Thyroid gland (tissue), 4 donors: ENCODE measurements at places on chromosomes 1 and 21. TPM values are rescaled to one million over a fixed set of nuclear protein-coding genes. Genes with fewer than 3 reads are reported as not detected.

The RHBG gene
- not detected for total RNA-seq

DNA sequence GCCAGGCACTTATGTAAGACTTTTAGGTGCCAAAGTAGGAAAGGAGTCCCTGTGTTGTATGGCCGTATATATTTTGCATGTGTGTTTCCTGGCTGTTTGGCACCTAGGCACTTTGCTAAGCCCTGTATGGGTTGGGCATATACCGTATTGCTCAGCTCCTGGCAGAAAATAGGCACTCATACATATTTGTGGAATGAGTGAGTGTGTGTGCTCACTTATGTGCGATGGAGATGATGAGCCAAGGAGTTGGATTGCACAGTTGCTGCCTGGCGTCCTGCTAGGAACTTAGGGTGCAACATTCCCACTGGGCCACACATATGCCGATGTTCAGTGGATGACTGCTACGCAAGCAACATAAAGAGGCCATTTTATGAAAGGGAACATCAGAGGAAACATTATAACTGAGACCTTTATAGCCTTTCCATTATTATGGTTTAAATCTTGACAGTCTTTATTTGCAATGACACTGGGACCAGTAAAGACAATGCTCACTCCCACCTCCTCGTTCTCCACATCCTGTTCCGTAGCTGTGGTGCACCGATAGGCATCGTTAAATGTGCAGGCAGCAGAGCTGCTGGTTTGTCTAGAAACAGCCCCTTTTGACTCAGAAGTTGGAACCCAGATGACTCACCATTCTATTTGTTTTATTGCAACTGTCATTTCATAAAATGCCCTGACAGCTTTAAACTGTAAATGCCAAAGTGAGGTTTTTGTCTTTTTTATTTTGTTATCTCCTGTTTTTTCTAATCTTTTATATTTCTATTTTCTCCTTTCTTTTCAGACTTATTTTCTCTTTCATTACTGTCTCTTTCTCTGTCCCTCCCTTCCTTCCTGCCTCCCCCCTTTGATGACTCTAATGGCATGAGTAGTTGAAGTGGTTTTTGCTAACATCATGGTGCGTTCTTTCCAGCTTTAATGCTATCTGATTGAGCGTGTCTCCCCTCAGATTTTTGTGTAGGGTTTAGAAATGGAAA, 36.1 kb downstream of the PEX14 start:
- no peak for DNase-seq
- no peak overlapping the region for H3K4me3 ChIP-seq
- H3K27me3 ChIP-seq: no peaks in the 10 kb centered on the region
- no peak overlapping the region for H3K27ac ChIP-seq

GRCh38 chr1:190029441-190029840, 448.2 kb downstream of the BRINP3 start:
- no peaks in the 10 kb centered on the region for H3K27me3 ChIP-seq
- no peak overlapping the region for H3K27ac ChIP-seq
- H3K4me1 ChIP-seq: no peaks in the 10 kb centered on the region
- H3K4me3 ChIP-seq: no peak overlapping the region
- no peak for DNase-seq
- no peaks in the 10 kb centered on the region for H3K36me3 ChIP-seq

- no peak overlapping the region for H3K4me3 ChIP-seq
- DNase-seq: no peak
- H3K27ac ChIP-seq: no peak overlapping the region
- H3K36me3 ChIP-seq: no peaks in the 10 kb centered on the region
- H3K27me3 ChIP-seq: no peaks in the 10 kb centered on the region
These were observed 25.0 kb upstream of the RD3 start for GRCh38 chr1:211517006-211517405.

The CTSS gene
- total RNA-seq: 26.2 TPM

The PRDM16 gene
- total RNA-seq: 28.9 TPM

The TOMM20 gene
- total RNA-seq: 183 TPM

The ZRANB2 gene
- total RNA-seq: 90.4 TPM
